ENCODE measurements at places on chromosomes 11 and 22.

DNA sequence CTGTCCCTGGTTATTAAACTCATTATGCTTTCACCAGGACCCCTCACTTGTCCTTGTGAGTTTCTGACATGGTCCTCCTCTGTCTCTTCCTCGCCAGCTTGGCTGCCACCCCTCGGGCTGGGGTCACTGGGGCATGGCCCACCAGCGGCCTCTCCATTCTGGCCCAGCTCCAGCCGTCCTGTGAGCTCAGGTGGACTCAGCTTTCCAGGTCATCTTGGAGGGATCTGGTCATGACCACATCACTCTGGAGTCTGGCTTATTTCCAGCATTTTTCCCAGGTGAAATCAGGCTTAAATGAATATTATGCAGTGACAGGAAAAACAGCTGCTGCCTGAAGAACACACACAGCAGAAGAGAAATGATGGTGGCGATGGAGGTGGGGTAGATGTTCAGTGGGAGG, 224.5 kb downstream of the ADAMTS15 start:
- no peak for DNase-seq

- DNase-seq = no peak
These were observed 6.8 kb downstream of the HPS4 start for GRCh38 chr22:26476705-26477340.

- no peak for DNase-seq
These were observed 396.8 kb downstream of the GUCY1A2 start for GRCh38 chr11:106621484-106621883.

- DNase-seq = no peak
These were observed 3.2 kb upstream of the KLHDC7B start for GRCh38 chr22:50542416-50542927.

DNA sequence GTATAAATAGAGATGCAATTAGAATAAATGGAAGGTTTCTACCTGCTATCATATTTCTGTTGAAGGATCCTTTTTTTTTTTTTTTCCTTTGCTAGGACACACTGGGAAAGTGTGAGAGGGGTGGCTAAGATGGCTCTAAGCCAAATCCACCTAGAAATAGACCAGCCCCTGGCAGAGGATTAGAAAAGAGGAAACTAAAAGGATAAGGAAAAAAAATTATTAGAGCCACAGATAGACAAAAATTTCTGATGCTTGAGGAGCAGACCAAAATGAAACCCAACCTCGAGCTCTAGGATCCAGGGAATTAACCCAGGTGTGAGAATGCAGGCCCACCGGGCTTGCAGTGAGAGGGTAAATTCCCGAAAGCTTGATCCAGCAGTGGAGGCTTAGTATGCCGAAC, 262.3 kb downstream of the CADM1 start:
- DNase-seq = no peak

- DNase-seq = no peak
These were observed 175.6 kb upstream of the TENM4 start for GRCh38 chr11:79616392-79616851.

- DNase-seq = no peak
These were observed 119.9 kb downstream of the CTTN start for GRCh38 chr11:70517988-70518907.

DNA sequence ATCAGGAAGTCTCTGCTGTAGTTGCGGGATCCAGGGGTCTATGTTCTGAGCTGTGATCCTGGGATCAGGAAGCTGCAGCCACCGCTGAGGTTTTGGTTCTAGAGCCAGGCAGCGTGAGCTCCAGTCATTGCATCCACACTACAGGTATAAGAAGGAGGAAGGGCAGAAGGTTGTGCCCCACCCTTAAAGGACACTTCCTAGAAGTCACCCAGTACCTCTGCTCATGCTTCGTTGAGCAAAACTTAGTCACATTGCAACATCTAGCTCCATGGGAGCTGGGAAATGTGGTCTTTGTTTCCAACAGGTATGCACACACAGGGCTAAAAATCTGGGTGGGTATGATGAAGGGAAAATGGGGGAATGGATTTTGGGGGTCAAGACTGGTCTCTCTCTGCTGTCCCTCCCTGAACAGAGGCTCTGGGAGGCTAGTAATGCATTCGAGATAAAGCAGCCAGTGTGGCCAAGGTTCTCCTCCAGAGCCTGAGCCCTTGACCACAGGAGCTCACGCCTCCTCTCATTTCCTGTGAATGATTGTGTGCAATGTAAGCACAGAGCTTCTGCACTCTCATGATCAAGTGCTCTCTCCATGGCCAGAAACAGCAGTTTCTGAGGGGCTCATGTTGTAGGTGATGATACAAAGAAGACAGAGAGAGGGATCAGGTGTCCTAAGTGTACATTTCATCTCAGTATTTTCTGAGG, 86.8 kb upstream of the OR4B1 start:
- no peak for DNase-seq

DNA sequence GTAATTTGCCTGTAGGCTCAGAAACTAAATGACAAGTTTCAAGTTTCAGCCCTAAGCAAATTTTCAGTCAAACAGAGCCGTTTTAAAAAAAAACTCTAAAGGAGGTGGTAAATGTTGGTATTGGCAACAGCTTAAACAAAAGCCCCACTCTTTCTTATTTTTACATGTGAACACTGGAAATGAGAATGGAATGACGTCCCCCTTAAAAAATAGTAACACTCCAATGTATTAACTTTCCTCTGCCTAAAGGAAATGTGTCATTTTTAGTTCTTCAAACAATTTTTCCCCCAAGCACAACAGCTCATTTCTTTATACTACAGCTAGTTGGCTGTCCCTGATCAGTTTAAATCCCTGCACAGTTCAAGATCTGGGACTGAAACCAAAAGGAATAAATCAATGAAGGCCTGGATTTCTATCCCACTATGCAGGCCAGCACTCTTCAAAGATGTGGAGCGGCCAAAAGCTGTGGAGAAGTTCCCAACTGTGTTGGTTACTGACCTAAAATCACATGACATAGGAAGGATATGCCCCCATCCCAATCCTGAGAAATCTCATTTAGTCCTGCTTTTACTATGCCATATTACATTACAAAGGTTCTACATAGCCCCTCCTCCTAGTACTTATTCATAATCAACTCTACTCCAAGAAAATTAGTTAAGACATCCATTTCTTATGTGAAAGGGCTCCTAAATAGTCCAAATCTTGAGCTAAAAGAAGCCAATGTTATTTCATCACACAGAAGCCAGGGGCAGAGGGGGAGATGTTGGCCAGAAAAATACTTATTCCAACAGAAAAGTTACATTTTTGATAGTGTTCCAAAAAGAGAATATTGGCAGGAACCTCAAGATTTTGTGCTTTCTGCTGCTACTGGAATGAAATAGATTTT, 95.9 kb downstream of the CADM1 start:
- DNase-seq = no peak

DNA sequence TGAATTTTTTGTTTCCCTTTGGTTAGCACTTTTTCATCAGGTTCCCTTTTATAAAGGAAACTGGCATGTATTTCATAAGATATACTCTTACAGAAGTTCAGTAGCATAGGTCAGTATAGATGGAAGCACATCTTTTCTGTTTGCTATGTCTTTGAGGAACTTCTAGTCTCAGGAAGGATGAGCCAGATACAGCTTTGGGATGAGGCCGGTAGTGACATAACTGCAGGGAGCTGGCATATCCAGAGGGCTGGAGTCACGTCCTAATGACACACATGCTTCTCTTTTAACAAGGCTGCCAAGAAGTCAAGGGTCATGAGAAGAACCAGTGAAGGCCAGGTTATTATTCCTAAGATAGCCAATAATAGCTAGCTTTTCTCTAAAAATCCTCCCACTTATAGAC, 33.3 kb upstream of the ADSL start:
- no peak for DNase-seq

GRCh38 chr22:39665661-39666431, 95.3 kb downstream of the CACNA1I start:
- DNase-seq = no peak

- no peak for DNase-seq
These were observed 531 bp downstream of the GRIK4 start for GRCh38 chr11:120511820-120512738.

GRCh38 chr22:45190202-45190872, 26.6 kb downstream of the NUP50 start:
- no peak for DNase-seq

DNA sequence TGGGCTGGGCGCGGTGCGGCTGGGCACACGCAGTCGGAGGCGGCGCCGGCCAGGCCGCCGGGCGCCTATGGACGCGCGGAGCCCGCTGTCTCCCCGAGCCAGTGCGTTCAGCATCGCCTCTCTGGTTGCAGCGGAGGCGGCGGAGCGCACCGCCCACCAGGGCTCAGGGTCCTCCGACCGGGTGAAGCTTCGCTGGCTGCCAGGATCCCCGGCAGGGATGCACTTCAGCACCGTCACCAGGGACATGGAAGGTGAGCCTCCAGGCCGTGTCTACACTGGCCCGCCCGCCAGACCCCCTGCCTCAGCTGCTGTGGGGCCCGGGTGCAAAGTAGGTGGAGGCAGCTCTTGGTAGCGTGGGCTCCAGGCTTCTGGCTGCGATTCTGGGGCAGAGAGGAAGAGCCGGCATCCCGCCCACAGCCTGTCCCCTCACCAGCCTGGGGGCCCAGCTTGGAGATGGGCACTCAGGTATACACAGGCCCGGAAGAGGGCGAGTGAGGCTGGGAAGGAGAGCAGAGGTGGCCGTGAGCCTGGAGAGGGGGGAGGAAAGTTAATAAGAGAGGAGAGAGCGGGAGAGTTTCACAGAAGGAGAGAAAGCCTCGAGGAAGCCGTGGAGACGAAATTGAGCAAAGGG, 1.0 kb upstream of the TBX1 start:
- DNase-seq = no peak

DNA sequence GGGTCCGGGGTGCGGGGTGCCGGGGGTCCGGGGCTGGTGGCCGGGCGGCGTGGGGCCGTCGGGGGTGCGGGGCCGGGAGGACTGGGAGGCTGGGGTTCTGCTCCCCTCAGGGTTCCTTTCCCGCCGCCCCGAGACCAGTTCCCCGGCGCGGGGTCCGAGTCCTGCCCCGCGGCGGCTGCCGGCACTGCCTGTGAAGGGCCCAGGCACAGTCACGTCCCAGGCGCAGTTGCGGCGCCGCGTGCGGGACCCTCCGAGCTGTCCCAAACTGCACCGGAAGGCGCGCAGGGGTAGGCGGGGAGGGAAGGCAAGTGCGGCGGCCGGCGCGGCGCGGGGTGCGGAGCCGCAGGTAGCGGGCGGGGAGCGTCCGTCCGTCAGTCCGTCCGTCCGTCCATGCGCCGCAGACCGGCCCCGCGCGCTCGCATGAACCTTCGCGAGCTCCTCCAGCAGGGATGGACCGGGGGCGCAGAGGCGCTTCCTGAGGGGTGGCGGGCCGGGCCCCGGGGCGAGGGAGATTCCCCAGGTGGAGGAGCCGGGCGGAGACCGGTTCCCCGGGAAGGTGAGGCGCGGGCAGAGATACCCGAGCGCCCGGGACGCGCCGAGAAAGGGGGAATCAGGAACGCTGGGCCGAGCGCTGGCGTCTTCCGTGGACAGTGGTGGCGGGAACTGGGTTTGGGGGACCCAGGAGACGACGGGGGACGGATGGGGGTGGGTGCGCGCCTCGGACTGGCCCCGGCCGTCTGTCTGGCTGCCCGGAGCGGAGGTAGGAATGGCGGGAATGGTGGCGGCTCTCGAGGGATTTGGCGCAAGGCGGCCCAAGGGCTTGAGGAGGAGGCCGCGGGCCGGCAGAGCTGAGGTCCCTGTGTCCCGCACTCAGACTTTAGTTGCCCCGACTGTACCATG, 3.1 kb upstream of the ADORA2A start:
- DNase-seq = no peak

DNA sequence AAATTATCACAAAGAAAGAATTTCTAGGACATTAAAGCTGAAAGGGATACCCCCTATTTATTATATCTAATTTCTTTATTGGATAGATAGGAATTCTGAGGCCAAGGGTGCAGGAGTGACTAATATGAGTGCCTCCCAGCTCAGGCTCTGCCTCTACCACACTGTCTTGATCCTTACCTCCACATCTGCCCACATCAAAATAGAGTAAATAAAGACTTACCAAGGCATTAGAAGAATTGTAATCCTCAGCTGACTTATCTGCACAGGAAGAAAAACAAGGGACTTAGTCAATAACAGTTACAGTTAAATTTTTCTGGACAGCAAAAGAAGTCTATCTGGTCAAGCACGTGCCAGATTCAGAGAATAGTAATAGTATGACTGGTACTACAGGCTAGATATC, 72.6 kb upstream of the GDPD4 start:
- no peak for DNase-seq

- no peak for DNase-seq
These were observed 57.1 kb downstream of the FAM181B start for GRCh38 chr11:82676483-82677094.

GRCh38 chr22:19691721-19692341, 22.5 kb upstream of the SEPTIN5 start:
- DNase-seq = no peak

- no peak for DNase-seq
These were observed 14.9 kb downstream of the DNAJB13 start for GRCh38 chr11:73965764-73966121.

- DNase-seq = no peak
These were observed 9.6 kb downstream of the FAM118A start for GRCh38 chr22:45319324-45319685.

DNA sequence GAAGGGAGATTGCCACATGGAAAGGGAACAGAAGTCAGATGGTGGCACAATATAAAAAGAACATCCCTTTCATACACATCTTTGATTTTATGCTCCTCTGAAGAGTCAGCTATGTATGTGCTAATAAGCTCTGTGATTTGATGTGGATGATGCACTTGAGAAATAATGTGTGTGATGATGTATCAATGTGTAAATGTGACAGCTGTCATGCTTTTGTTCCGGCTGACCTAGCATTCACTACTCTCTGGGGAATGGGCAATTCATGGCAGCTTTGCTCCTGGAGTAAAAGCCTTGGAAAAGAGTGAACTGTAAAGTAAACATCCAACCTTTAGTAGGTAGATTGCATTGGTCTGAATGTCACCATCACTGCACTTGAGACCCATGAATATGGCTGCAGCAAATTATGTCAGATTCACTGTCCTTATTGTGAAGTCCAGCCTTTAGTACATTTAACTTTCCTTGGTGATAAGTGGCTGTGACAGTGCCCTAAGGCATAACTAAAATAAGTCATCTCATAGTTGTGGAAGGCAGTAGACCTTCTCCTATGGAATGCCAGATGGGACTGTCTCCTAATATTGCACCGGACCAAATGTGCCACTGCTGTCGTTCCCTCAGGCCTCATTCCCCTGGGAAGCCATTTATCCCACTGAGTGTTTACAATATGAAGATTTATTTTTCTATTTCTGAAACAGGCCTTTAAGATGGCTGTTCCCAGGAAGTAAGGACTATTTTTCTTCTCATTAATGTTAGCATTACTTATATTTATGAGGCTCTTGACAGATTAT, 178.2 kb upstream of the CCDC90B start:
- DNase-seq = no peak

- peak; percentile 75 for DNase-seq
These were observed 223.6 kb downstream of the ADAMTS15 start for GRCh38 chr11:130671801-130672700.
